ENCODE measurements at places on chromosomes 2 and 18.

DNA sequence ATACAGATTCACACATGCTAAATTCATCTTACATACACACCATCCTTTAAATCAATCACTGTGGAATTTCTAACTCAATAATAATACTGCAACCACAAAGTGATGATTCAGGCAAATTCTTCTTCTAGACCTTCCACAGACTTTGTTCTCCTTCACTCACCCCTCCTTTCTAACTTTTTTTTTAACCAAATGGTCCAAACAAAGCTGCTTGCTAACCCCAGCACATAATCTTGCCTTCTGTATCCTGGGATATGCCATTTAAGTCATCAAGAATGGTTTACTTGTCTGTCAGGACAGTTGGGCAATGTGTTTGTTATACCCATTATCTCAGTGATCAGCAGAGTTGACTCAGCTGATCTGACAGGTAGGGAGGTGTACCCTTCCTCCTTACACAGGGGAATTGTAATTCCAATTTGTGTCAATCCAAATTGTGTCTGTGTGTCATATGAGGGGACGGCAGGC lies 10.0 kb downstream of the SLC40A1 start:
- peak; percentile 81 for DNase-seq

DNA sequence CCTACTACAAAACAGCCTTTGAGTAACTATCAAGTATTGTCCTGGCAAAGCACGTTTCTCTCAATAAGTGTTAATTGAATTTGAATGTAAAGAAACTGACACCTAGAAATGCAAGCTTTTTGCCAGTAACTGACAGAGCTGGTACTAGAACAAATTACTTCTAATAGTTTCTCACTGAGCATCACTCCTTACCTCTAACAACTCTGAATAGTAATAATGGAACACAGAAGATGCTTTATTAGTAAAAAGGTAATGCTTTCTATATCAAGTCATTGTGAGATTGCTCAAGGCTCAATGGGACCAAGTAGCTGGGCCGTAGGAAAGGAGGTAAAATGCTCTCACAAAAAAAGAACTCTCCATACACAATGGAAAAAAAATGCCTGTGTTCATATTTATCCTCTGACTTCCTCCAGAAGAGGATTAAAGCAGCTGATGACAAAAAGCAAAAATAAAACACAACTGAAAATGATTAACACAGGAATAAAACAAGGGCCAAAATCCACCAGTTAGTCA lies 11.8 kb downstream of the RASGRP3 start:
- DNase-seq, result no peak

DNA sequence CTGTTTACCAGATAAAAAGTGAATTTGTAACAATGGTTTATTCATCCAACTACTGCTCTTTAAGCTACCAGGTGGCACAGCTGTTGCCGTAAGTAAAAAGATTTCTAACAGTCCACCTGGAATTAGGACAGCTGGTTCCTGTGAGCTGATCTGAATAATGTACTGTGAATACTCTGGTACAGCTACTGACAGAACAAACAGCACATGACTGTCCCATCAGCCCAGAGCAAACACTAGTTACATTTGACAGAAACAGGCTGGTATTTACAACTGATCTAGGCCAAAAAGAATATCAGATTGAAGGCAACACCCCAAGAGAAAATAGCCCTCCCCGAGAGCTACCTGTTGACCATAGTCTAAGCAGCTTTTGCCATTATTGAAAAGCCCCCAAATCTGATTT lies 840.4 kb downstream of the CPS1 start:
- DNase-seq, result no peak

GRCh38 chr2:223976635-223977226 lies 19.5 kb downstream of the MRPL44 start:
- DNase-seq, result peak; percentile 73

- peak; percentile 42 for DNase-seq
These were observed 100.7 kb downstream of the EHBP1 start for GRCh38 chr2:62806231-62806630.

GRCh38 chr2:134398300-134398699 lies 144.4 kb downstream of the MGAT5 start:
- peak; percentile 89 for DNase-seq

DNA sequence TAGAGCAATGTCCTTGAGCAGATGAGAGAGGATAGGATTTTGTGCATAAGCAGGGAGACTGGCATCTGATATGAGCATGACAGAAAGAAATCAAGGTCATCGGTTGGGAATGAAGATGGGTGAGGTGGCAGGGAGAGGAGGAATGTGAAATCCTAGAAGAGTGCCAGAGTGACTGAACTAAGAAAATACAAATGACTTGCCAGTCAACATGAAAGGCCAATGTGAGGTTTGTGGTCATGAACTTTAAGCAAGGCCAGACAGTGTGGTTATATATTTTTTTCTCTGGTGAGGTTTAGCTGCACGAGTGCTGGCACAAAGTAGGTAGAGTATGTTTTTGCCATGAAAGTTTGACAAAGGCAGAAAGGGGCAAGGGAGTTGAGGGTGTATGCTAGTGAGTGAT lies 21.2 kb downstream of the QPCT start:
- peak; percentile 80 for DNase-seq

GRCh38 chr2:20483194-20483895 lies 36.5 kb downstream of the RHOB start:
- DNase-seq, result no peak

DNA sequence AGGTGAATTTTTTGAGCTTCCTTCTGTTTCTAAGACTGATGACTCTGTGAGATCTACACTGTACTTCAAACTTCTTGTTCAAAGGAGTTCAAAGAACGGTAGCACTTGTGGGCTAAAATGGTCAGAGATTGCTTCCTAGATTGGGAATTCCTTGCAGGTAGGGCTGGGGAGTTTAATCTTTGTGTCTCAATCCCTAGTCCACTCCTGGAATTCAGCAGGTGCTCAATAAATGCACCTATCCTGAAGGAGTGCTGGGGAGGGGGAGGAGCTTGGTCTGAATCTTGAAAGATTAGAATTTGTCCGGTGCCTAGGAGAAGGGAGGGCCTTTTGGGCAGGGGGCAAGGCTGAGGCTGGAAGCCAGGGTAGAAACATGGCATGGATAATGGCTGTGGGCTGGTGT lies 34.6 kb downstream of the TMEM17 start:
- no peak for DNase-seq

- no peak for DNase-seq
These were observed 21.6 kb downstream of the LDLRAD4 start for GRCh38 chr18:13240060-13240725.

- DNase-seq, result no peak
These were observed 114.2 kb downstream of the SEPTIN10 start for GRCh38 chr2:109499566-109499965.

DNA sequence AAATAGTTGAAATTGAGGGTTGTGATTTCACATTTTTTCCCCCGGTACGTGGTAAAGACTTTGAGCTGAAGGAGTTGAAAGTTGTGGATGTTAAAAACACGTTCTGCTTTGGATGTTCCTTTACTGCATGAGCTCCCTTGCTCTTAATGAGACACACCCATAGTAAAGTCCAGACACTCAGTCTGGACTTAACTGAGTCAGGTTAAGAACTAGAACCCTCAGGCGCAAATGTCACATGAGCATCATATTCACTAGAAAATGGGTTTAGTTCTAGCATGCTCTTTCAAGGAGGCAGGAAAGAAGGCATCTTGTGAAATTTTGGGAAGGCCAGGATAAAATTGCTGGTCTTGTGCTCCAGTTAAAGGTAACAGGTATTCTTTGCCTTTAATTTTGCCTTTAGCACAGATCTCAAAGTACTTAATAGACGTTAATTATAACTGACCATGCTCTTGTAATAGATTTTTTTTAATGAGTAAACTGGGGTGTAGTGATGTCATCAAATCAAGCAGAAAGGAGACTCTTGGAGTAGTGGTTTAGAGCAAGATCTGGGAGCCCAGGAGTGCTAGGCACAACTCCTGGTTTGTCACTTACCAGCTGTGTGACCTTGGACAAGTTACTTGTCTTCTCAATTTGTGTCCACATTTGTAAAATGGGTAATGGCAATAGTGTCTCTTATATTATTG lies 20.6 kb downstream of the ITGA6 start:
- no peak for DNase-seq

- no peak for DNase-seq
These were observed 107.5 kb downstream of the OSR1 start for GRCh38 chr2:19250906-19251305.

DNA sequence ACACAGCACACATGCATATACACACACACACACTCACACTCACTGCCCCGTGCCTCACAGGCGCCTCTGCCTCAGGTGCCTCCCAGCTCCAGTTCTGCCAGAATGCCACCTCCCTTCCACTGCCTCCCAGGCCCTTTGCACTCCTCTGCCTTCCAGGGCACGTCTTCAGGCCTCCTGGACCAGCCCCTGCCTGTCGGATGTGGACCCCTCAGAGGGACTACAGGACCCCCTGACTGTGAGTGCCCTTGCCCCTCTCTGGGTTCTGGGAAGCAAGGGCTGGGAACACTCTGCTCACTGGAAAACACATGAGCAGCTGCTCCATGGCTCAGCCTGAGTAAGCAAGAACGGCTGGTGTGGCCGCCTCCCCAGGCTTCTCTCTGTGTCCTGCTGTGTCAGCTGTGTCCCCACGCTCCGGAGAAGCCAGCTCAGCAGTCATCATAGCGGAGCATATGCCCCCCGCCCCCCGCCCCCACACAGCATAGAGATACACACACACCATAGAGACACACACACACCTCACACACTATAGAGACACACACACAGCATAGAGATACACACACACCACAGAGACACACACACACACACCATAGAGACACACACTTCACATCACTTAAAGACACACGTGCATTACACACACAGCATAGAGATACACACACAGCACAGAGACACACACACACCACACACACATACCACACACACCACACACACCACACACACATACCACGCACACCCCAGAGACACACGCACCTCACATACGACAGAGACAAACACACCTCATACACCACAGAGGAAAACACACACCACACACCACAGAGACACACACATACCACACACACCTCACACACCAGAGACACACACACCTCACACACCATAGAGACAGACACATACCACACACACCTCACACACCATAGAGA lies 271.3 kb downstream of the CYRIA start:
- no peak for DNase-seq

GRCh38 chr2:4964001-4964540 lies 728.1 kb upstream of the SOX11 start:
- no peak for DNase-seq

GRCh38 chr2:168968342-168968741 lies 62.8 kb downstream of the ABCB11 start:
- DNase-seq, result no peak

- peak; percentile 37 for DNase-seq
These were observed 134.9 kb upstream of the CHAC2 start for GRCh38 chr2:53632714-53633113.

DNA sequence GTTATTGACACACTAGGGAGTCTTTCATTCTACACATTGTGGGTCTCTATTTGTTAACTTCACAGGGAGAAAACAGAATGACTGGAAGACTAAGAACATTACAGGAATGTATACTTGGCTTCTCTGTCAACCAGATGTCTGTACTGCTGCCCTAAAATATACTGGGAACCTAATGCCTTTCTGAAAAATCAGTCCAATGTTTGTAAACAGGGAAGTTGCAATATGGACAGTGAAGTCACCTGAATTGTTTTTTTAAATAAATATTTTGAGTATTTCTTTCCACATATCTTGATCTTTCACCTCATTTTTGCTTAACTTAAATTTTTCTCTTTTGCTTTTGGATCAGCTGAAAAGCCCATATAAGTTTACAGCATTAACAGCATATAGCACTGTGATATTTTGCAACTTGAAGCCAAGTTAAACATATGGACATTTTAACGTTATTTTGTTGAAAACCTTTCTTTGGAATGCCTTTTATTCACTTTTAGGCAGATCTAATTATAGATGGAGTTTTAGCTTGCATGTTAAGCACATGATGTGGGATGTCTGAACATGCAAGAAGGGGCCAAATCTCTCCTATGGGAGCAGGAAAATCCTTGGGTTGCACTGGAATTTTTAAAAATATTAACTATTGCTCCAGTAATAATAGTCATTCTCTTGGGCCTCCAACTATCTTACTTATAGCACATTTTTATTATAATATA lies 137.7 kb upstream of the TWIST2 start:
- no peak for DNase-seq

DNA sequence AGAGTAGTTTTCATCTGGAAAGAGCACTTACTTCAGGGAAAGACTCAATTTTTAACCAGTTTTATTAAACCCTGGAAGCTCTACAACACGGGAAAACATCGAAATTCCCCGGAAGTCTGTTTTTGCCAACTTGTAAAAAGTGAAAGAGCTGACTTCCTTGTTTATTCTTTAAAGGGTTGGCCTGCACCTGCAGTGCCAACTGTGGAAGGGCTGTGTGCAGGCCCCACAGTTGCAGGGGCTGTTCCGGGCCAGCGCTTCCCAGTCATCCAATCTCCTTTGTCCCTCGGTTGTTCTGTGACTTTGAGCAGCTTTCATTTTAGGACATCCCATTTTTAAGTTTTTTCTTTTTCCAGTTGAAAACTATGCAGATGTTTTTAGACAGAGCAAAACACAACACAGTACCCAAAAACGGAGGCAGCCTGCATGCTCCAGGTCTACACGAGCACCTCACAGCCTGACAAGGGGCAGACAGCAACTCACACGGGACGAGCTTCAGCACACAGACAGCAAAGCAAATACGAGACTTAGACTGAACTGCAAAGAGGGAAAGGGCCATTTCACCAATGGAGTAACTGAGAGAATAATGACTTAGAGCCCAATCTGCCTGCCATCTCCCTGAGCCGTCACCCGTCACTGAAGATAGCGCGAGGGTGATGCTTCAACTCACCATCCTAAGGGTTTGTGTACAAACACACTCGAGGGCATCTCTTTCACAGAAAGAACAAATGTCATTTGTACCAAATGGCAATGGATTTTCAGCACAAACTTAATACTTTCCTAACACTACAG lies 70.6 kb downstream of the EMILIN2 start:
- DNase-seq, result no peak

DNA sequence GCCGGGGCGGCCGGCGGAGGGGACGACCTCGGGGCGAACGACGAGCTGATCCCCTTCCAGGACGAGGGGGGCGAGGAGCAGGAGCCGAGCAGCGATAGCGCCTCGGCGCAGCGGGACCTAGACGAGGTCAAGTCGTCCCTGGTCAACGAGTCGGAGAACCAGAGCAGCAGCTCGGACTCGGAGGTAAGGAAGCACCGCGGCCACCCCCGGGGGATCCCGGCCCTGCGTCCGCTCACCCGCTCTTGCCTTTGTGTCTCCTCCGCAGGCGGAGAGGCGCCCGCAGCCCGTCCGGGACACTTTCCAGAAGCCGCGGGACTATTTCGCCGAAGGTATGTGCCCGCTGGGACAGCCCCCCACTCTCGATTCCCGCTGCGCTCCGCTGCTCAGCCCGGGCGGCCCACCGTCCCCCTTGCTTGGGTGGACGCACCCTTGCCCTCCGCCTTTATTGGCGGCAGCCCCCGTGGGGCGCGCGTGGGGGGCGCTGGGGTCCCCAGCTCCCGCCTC lies 611 bp downstream of the TCF7L1 start:
- DNase-seq, result no peak

GRCh38 chr2:219104107-219105035 lies 43.6 kb upstream of the IHH start:
- DNase-seq, result peak; percentile 29
